Stimulated activated memory B cell treated with anti-CD40 and anti-IgM and Interleukin-4, amounts not matched to agents 10 μg/mL and 1 μg/mL and 100 μg/mL, for 72 hours (primary cell): ENCODE measurements at places on chromosomes 13 and 19.

- no peak for ATAC-seq
These were observed 9.7 kb downstream of the LATS2 start for GRCh38 chr13:21051675-21052074.

GRCh38 chr13:45564133-45564776 is 51.3 kb downstream of the ERICH6B start:
- no peak for ATAC-seq

DNA sequence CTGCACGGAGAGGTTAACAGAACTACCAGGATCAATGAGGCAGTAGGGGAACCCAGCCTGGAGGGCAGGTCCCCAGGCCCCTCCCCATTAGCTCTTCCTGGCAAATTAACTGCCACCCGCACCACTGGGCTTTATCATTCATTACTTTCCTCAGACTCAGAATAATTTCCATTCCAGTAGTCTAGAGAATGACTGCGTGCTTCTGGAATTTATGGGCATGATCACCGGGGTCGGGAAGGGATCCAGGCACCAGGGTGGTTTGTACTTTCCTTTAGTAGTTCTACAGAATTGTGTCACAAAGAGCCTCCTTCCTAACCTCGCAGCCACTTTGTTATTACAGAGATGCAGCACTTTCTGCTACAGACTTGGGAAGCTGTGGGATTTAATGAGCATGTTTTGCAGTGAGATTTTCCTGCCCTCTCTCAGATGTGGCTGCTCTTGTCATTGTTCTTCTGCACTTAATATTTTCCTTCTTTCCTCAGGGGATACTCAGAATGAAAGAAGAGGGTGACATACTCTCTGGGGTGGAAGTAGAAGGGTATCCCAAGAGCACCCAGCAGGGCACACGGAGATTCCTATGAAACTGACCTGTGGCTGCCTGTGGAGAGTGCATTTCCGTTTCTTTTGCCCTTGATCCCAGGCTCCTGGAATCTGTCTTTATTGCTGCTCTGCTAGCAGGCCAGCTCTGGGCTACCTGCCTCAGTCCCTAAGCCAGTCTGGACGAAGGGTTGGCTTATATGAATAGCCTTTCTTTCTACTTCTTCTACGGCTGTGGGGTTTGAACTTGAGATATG is 285.0 kb upstream of the SLC10A2 start:
- no peak for ATAC-seq

- no peak for ATAC-seq
These were observed 40.9 kb upstream of the UFM1 start for GRCh38 chr13:38308736-38309135.

GRCh38 chr19:18362934-18363542 is 22.6 kb downstream of the PGPEP1 start:
- no peak for ATAC-seq

GRCh38 chr19:1828279-1829238 is 16.5 kb upstream of the ATP8B3 start:
- peak; percentile 39 for ATAC-seq
